Stimulated activated CD4-positive, alpha-beta T cell treated with anti-CD3 and anti-CD28 coated beads, Interleukin-4, amount 100 ng/mL, for 4 hours (primary cell): ENCODE measurements at places on chromosomes 2 and 18.

- no peak for DNase-seq
These were observed 50.2 kb downstream of the NFATC1 start for GRCh38 chr18:79445696-79446561.

DNA sequence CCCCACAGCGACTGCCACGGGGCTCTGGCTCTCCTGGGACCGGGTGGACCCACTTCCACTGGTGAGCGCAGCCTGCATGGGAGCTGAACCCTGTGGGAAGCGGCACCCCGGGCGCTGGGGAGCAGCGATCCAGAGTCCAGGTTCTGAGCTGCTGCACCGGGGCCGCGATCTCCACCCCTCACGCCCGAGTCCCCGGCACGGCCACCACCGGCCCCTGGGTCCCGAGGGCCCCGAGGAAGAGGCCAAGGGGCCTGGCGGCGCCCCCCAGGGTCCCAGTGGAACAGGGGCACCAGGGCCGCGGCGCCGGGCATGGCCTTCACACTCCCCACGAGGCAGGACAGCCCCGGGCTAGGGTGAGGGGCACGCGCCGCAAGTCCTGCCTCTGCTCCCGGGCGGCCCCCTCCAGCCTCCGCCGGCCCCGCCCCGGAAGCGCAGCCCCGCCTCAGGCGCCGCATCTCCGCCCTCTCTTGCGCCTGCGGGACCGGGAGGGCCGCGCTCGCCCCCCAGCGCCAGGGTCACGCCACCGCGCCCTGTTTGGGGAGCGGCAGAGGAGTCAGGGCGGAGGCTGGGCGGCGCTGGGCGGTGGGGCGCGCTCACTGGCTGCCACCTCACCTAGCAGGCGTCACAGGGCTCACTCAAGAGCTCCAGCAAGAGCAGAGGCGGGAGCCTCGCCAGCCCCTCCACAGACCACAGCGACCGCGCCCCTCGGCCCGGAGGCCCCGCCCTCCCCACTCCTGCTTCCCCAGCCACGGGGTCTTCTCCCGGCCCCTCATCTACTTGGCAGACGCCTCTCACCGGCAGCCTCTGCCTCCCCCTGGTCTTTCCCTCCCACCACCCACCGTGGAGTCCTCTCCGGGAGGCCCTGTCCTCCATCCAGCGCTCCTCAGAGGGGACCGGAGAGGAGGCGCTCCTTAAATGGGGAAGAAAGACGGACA, 26.8 kb downstream of the THAP4 start:
- peak; percentile 88 for DNase-seq

- no peak for DNase-seq
These were observed at the start of gene CCL20 for GRCh38 chr2:227813562-227814353. Gene CCL20 (plus strand): TSS chr2:227813842. CDS start chr2:227813912, 70 bp downstream.

GRCh38 chr18:28124131-28125029, 52.5 kb downstream of the CDH2 start:
- no peak for DNase-seq

DNA sequence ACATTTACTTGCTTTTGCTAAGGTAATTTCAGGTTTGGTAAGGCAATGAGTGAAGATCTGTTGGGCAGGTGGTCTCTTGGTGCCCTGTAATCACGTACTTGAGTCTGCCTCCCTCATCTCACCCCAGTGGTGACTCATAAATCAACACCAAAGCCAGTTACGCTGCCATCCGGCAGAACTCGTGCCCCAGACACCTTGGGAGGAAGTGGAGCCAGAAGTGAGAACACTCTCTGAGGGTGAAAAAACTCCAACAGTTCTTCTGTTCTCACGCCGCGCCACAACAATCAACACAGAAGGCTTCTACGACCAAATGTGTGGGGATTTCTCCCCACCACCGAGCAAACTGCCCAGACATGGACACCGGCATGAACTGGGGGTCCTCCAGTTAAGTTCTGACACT, 206.2 kb downstream of the ARL4C start:
- peak; percentile 86 for DNase-seq

DNA sequence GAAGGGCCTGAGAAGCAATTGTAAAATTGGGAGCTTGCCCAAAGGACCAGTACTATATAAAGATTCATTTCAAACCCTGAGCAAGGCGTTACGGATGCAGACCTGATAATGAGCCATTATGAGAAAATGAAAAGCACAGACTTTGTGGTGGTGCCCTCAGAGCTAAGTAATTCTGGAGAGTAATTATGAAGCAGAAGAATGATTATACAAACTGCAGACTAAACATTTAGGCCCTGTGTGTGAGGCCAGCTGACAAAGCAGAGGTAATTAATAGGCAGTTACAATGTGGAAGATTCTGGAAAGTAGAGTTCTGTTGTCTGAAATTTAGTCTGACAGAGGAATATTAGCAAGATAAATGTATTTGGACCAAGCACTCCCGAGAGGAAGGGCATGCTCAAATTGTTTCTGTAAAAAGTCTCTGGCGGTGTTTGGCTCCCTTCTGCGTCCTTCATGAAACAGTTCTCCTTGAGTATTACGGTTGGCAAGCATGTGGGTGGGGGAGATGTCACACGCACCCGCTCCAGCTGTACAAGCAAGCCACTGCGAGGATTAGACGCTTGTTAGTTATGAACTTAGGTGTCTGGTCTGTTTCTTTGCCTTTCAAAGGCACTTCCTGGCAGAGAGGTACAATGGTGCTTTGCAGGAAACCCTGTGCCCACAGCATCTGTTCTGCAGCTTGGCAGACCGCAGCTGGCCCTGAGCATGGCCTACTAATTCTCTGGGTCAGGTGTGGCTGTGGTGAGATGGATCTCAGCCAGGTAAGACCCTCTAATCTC, 45.5 kb downstream of the CDC42EP3 start:
- peak; percentile 30 for DNase-seq

DNA sequence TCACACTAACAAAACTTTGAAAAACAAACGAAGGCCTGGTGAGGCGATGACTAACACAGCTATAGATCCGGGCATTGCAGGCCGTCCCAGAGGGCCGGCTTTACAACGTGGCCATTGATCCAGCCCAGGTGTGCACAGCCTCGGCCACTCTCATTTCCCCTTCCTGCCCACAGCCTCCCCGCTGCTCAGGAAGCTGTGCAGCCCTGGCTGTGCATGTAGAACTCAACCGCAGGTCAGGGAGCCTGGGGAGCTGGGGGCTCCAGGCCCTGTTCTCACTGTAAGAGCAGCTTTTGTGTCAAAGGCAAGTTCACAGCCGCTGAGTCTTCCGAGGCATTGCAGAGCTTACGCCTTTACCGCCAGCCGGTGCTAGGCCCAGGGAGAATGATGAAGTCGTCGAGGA, 87.2 kb downstream of the LONRF2 start:
- no peak for DNase-seq

GRCh38 chr2:42813763-42814162, 21.4 kb upstream of the HAAO start:
- DNase-seq, result no peak

GRCh38 chr18:62713651-62714247, 1.6 kb upstream of the PHLPP1 start:
- no peak for DNase-seq

- no peak for DNase-seq
These were observed 26.8 kb downstream of the ADRA2B start for GRCh38 chr2:96089356-96090195.

- DNase-seq, result no peak
These were observed 2.0 kb downstream of the ACAA2 start for GRCh38 chr18:49811151-49811938.

DNA sequence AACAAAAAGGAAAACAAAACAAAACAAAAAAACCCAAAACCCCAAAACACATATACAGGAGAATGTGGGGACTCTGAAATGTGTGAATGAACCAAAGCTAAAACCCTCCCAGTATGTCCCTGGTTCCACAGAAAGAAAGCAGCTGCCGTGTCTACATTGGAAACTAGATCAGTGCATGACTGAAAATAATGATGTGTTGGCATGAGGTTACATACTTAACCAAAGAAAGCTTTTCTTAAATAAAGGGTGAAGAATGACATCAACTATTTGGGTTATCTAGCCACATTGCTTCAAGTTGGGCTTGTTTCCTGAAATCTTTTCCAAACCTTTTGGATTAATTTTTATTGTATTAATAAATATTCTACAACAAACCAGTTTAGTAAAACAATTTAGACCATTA, 91.9 kb upstream of the FN1 start:
- no peak for DNase-seq

GRCh38 chr2:207046724-207047123, 107.4 kb downstream of the CPO start:
- peak; percentile 3 for DNase-seq

DNA sequence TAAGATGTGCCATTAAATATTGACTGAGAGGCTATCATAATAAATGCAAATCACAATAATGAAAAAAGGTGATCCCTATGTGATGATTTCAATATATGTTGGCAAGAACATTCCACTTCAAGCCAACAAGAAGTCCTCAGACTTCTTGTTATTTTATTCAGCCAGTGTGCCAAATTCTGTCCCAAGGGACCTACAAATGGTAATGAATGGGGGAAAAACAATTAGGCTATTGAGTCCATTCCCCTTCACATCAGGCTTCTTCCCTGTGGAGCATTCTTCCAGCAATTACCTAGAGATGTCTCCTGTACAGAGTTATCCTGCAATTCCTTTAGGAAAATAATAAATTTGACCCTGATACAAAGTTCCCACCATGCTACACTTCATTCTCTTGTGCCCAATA, 144.4 kb downstream of the PIEZO2 start:
- no peak for DNase-seq

DNA sequence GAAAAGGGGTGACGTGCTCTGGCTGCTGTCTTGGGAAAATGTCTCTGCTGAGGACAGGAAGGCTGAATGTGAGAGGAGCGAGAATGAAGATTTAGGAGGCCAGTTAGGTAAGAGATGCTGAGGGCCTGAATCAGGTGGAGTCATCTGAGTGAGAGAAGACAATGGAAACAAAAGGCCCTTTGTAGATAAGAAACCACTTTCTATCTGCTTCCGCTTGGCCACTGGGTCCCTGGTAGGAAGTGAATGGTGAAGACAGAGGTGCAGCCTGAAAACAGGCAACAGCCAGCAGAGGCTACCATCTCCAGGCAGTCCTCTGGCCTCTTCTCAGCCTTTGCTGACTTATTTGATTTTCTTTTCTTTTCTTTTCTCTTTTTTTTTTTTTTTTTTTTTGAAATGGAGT, 374.0 kb upstream of the SLC14A2 start:
- no peak for DNase-seq

- no peak for DNase-seq
These were observed 106.1 kb upstream of the NETO1 start for GRCh38 chr18:72973841-72974240.

DNA sequence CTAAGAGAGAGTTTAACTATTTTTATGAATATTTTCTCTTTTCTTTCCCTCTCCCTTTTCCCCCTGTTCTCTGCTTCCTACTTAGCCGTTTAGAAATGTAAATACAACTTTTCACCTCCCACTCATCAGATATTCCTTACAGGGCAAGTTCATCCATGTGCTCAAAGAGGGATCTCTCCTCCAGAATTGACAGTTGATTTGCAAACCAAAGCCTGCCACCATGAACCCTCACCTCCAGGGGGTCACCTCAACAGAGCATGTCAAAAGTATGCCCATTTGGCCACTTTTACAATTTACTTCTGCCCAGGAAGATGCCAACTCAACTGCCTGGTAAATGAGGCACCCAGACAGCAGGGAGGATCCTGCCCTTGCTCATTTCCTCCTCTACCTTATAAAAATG, 149.2 kb upstream of the GYPC start:
- no peak for DNase-seq

- no peak for DNase-seq
These were observed 216.6 kb upstream of the DSEL start for GRCh38 chr18:67733088-67733487.

- no peak for DNase-seq
These were observed 526 bp downstream of the PRKRA start for GRCh38 chr2:178450524-178450773.

- DNase-seq, result no peak
These were observed 65.1 kb upstream of the TGIF1 start for GRCh38 chr18:3384664-3385563.

GRCh38 chr2:111201214-111201613, 80.5 kb downstream of the BCL2L11 start:
- no peak for DNase-seq

- no peak for DNase-seq
These were observed 81.8 kb downstream of the FAM168B start for GRCh38 chr2:131011486-131011885.

- no peak for DNase-seq
These were observed 252.6 kb downstream of the EXOC6B start for GRCh38 chr2:72573232-72573631.

- no peak for DNase-seq
These were observed 13.5 kb downstream of the NDUFV2 start for GRCh38 chr18:9115984-9116383.

GRCh38 chr18:30775629-30776028, 266.9 kb downstream of the DSC3 start:
- no peak for DNase-seq

DNA sequence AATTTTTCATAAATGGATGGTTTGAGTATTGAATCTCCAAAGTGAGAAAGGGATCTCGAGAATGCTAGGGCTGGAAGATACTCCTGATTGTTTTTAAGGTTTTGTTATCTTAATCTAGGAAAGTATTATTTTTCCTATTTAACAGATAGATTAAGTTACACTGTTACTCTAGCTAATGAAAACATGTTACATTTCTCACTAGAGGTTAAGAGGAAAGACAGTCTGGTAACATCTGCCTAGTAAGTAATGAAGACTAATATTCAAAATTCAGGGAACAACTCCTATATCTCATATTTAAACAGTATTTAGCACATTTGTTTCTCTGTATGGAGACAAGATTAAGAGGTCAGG, 2.0 kb downstream of the GALNT3 start:
- no peak for DNase-seq

DNA sequence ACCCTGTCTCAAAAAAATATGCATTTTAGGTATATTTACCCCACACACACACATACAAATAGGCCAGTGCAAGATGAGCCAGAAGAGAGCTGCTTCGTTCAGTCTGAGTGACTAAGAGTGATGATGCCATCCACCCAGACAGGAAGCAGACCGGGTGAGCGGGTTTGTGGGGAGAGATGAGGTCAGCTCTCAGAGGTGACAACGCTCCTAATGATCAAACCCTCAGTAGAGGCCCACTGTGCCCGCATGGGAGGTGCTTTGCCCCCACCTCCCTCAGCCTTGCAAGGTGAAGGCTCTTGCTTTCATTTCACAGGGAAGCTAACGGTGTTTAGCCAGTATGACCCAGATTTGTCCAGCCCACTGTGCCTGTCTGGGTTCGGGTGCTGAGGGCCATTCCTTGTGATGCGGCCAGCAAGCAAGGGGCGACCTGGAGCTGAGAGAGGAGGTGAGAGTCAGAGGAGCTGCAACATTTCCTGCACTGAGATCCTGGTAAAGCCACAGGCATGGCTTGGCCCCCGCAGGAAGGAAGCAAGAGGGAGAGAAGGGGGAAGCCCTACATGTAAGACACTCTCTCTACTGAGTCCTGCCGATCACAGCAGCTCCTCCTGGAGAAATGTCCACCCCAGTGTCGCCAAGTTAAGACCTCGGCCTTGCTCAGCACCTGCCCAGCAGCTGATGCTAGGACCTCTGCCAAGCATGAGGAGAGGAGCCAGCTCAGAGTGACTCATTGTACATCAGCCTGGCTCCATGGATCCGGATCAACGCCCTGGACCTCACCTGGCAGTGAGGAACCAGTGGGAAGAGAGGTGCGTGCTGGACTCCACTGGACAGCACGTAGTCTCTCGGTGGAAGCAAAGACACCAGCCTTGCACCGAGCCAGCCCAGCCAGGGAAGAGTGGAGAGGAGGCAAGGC, 37.0 kb downstream of the NIFK start:
- DNase-seq, result peak; percentile 62

GRCh38 chr2:32952761-32953476, 6.2 kb downstream of the LTBP1 start:
- DNase-seq, result no peak
